ENCODE measurements at places on chromosomes 5 and 9.

DNA sequence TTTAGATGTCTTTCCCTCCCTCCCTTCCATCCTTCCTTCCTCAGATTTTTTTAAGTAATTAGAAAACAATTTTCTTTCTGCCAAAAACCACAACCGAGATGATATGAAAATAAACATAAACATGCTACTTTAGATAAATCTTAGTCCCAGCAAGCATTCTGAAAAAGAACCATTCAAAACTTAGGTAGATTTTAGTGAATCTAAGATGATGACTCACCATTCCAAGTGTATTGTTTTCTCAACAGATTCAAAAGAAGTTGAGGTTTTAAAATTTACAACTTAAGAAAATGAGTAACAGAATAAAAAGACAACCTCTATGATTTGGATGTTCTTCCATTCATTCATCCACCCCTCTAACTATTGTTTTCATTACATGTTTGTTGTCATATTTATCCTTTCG, 465.1 kb downstream of the PDE4D start:
- DNase-seq, result no peak

DNA sequence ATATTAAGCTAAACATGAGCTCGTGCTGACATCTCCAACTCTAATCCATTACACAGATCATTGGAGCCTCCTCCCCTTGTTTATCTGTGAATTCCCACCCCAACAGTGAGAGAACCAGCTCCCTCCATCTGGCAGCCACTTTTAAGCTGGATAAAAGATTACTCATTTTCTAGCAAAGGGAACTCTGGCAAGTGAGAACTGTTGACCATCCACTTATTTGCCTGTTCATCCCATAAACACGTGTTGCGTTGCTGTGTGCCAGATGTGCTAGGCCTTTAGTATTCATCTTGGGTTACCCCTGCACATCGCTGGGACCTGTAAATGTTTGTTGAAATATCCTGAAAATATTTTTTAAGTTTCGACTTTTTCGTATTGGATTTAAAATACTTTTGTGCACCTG, 2.4 kb upstream of the TOR1A start:
- no peak for DNase-seq

DNA sequence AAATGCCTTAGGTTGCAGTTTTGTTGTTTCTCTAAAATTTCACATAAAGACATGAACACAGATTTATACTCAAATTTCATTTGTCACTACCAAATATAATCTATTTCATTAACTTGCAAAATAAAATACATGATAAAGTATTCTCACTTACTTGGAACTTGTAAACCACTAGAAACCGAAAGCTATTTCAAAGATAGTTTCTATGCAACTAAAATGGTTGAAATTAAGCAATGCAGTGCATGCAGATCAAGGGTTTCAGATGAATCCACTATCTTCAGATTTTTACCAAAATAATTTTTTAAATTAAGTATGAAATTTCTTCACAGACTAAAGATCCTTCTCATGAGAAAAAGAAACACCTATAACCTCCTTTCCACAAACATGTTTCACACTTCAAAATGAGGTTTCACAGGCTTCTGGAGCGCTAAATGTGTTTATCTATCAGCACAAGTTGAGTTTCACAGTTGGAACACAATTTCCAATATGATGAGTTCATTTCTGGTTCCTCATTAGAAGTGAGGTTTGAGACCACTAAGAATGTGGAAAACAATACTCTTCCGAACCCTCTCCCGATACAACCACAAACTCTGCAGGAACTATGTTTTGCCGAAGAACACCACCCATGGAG, 63.9 kb downstream of the EPB41L4A start:
- no peak for DNase-seq

- DNase-seq, result no peak
These were observed 1.3 kb downstream of the MAT2B start for GRCh38 chr5:163506726-163507125.

DNA sequence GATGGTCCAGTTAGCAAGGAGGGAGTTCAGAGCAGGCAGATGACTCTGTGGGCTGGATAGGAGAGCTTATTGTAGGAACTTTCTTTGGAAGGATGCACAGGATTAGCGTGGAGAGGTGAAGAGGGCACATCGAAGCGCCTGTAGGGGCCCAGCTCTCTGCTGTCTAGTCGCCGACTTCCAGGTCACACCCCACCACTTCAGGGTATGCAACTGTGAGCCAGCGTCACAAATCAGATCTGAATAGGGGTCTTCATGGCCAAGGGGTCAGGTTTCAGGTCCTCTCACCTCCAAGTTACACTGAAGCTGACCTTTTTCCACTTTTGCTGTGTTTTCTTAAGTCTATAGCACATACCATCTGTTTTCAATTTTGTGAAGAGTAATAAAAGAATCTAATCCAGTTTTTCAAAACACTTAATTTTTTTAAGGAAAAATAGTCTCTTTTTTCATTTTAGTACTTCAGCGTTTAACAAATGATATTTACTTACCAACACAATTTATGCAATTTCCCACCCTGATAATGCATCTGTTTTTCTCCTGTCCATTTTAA, 364.2 kb upstream of the CLINT1 start:
- DNase-seq, result no peak

- no peak for DNase-seq
These were observed 30.1 kb upstream of the MUSK start for GRCh38 chr9:110638381-110638954.

DNA sequence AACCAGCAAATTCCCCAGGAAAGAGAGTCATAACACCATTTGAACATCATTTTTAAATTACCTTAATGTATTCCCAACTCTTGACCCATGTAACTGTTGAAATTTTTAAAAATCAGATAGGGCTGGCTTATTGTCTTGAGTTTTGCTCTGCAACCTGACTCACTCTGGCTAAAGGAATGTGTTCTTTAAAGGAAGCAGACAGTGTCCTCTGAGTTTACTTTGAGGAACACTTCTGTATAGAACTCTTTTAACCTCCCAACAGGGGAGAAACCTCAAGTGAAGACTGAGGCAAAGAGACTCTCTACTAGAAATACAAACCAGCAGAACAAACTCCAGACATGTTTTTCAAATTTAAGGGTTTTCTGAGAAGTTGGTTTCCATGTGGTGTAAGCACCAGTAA, 248.9 kb downstream of the CWC27 start:
- no peak for DNase-seq

GRCh38 chr9:121545875-121546423, 46.3 kb upstream of the GGTA1 start:
- DNase-seq, result peak; percentile 39

- DNase-seq, result no peak
These were observed 251.8 kb upstream of the POU5F2 start for GRCh38 chr5:93993161-93993560.

GRCh38 chr5:34563931-34564709, 92.0 kb upstream of the RAI14 start:
- no peak for DNase-seq

GRCh38 chr9:112051812-112052211, 123.3 kb downstream of the SUSD1 start:
- no peak for DNase-seq

DNA sequence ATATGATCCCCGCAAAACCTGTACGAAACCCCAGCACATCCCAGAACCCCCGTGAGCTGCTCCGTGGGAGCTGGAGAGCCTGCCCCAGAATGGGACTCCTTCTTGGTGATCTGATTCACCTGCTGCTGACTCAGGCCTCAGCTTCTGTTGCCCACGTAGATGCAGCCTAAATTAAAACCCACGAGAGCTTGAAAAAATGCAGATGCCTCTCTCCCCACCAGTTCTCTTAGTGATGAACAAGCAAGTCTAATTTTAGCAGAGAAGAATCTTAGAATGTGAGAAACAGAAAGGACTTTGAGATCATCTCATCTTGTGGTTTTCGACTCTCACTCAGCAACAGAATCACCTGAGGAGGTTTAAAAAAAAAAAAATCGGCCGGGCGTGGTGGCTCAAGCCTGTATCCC, 57.6 kb downstream of the TMOD1 start:
- no peak for DNase-seq

DNA sequence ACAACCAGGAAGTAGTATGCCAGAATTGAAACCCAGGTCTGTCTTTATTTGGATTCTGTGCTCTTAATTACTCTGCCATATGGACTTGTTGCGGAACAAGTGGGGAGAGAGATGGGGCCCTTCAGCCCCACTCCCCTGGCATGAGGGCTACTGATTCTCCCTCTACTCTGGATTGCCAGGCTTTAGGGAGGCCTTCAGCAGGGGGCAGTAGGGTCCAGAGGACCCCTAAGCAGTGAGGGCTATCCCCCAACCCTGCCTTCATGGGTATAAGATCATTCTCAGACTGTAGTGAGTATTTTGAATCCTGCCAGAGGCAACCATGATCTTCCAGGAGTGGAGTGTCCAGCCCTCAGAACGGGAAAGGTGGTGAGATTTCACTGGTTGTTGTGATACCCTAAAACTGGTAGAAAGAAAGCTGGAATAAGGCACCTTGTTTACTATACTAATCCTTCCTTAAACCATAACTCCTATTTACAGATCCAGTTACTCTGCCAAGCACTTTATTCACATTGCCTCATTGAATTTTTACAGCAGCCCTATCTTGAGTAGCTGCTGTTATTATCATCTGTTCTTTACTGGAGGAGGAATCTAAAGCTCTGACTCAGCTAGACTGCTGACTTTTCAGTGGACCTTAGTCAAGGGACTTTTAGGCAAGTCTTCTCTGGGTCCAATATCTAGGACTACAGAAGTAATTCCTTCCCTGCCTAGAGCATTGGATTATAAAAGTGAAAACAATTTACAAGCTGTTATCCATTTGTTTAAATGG, 31.3 kb upstream of the LARP1 start:
- DNase-seq, result no peak

DNA sequence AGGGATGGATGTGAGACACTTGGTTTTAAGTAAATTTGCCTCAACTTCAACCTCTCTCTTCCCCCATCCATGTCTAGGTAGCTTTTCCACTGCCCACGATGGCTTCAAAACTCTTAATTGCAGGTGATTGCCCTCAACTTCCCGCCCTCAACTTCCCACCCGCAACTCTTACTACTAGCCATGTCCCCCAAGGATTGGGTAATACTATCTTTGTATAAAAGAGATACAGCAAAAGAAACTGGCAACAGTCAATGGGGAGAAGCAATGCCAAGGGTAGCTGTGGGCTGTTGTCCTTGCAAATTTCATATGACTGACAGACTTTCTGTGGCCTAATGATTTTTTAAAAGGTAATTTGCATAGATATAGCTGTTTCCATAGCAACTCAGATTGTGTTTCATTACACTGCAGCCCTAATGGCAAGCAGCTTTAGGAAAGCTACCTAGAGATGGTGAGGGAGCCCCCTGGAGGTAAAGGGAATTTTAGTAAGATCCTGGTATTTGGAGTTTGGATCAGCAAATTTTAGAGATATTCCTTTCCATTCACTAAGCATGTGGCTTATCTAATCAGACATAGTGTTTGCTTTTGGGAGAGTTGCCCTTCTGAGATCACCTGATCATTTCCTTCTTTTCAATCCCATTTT, 421.5 kb upstream of the DAP start:
- DNase-seq, result no peak

DNA sequence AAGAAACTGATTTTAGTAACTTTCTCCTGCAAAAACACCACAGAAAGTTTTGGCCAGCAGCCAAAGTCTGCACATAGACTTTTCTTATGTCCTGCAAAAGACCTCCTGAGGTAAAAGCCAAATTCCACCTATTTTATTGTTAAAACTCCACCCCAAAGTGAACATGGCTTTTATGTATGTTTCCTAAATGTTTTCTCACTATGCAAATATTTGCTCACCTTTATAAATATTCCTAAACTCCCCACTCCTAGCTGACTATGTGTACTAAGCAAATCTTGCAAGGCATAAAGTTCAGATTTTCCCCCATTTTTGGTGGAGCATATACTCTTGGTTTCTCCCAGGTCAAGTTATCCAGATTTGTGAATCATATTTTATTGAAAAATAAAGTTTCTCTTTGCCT, 446.2 kb downstream of the DNAH5 start:
- no peak for DNase-seq

DNA sequence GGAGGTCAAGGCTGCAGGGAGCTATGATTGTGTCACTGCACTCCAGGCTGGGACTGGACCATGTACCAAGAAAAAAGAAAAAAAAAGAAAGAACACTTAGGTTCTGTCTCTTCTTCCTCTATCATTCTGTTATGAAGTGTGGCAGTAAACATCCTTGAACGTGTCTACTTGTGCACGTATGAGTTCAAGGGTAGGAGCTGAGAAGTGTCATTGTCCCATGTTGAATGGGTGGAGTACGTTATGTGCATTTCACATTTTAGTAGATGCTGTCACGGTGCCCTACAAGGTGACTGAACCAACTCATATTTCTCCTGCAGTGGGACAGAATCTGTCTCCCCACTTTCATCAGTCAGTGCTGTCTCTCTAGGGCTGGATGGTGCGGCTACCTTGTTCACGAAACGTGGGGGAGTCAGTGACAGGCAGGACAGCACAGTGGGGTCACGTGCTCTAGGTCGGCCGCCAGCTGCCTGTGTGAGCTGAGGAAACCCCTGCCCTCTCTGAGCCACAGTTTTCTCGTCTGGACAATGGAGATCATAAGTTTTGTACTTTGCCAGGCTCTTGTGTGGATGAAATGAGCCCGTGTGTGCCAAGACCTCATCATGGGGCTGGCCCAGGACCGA, 47.2 kb downstream of the GTF3C4 start:
- DNase-seq, result no peak

GRCh38 chr9:129221979-129222635, 44.0 kb upstream of the IER5L start:
- DNase-seq, result no peak

DNA sequence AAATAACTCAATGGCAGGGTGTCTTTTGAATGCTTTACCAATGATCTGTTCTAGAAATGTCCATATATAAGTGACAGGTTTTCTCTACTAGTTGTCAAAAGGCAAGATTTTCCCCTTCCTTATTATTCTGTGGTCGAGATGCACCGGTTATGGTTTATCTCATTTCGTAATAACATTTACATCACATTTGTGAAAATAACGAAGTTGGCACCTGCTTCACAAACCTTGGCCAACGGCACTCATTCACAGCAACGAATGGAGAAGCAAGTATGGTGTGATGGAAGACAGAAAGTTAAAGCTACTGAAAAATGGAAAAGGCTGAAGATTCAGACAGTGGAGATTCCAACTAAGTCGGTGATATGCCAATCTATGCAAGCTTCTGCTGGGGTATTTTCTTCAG, 235.8 kb downstream of the KCTD16 start:
- no peak for DNase-seq

DNA sequence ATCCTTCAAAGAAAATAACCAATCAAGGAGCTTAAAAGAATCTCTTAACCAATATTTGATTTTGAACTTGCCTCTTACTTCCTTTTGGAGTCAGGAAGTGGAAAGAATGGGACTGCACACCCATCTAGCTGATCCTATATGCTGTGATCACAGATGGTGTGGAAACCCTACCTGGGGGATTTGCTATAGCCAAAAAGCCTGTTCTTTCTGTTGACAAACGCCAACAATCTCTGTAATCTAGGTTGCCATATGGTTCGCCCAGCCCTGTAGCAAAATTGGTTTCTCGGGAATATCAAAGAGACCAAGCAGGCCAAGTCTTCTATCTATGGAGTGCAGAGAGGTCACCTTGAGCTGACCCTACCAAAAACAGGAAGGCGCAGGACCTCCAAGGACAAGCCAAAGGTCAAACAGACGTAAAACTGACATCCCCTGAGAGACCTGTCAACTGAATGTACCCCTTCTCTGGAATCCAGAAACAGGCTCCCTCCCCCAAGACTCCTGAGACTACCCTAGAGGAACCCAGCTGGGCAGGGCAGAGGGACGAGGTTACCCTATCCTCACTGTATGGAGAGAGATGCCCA, 19.4 kb downstream of the NRG2 start:
- no peak for DNase-seq

GRCh38 chr5:109865637-109866036, 175.9 kb downstream of the MAN2A1 start:
- no peak for DNase-seq

- DNase-seq, result no peak
These were observed 39.9 kb upstream of the SMIM15 start for GRCh38 chr5:61202213-61202612.
